ENCODE measurements at places on chromosomes 3 and 15. TPM values are rescaled to one million over a fixed set of nuclear protein-coding genes. Genes with fewer than 3 reads are reported as not detected.
A peak's percentile ranks its signal among the peaks of the same experiment; 100 is the strongest.

- no peaks in the 10 kb centered on the region for H3K27me3 ChIP-seq
- no peaks in the 10 kb centered on the region for H3K4me1 ChIP-seq
- H3K4me3 ChIP-seq: no peak overlapping the region
- H3K27ac ChIP-seq: no peak overlapping the region
- no peak for DNase-seq
- no peaks in the 10 kb centered on the region for H3K36me3 ChIP-seq
Observed at GRCh38 chr15:91291673-91292072, 191.6 kb downstream of the SV2B start.

DNA sequence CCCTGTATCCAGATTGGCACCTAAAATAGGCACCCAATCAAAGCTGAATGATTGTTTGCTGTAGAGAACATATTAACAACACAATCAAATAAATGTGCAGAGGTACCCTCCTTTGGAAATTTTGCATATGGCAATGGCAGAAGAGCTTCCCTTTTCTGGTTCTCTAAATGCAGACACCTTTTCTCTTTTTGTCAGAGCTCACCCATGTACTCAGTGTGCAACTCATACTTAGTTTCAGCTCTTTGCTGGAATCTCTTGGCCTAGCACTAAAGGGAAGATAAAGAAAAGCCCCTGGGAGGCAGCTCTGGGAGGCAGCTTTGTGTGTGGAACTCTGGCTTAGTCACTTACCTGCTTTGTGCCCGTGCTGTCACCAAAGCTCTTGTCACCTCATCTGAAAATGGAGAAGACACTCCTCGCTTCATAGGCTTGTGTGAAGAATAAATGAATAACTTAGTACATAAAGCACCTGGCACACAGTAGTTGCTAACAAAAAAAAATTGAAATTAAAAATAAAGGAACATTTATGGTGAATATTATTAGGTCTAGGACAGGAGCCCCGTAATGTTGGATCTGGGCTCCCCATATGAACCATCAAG, 28.8 kb downstream of the ST6GAL1 start:
- H3K27me3 ChIP-seq: no peaks in the 10 kb centered on the region
- no peaks in the 10 kb centered on the region for H3K36me3 ChIP-seq
- DNase-seq: no peak
- H3K27ac ChIP-seq: no peak overlapping the region

DNA sequence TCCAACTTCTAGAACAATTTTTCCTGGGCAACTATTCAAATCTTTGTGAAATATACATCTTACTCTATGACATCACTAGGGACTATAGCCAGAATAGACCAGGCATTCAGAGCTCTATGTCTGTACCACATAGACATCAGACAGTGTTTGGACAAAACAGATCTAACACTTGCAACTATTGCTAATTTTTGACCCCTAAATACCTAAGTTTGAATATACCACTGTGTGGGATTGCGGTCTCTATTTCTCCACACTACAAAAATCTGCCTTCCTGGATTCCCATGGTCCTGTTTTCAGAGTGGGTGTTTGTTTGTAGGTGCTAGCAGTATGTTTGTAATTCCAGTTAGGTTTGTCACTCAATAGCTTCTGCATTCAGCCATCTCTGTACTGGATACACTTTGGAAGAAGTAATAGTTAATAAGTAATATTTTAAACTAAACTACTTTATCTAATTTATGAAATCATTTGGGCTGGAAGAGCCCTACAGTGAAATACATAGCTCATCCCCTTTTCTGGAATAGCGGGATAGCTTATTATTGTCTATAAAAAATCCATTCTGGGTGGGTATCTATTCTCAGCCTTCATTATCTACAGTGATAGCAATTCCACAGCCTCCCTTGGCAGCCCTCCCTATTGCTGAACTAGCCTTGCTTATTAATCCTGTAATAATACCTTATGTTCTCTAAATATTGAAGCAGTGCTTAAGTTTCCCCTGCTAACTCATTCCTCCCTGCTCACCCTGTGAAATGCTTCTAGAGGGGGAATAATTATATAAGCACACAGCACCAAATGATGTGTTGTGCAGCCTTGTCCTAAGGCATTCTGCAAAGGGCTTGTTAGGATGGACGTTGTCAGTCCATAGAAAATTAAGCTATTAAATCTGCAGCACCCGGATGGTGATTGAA, 49.4 kb downstream of the RBMS3 start:
- DNase-seq: no peak
- H3K4me1 ChIP-seq: peaks cover 50% of the 10 kb centered on the region
- H3K27me3 ChIP-seq: no peaks in the 10 kb centered on the region
- H3K4me3 ChIP-seq: no peak overlapping the region
- H3K36me3 ChIP-seq: no peaks in the 10 kb centered on the region

DNA sequence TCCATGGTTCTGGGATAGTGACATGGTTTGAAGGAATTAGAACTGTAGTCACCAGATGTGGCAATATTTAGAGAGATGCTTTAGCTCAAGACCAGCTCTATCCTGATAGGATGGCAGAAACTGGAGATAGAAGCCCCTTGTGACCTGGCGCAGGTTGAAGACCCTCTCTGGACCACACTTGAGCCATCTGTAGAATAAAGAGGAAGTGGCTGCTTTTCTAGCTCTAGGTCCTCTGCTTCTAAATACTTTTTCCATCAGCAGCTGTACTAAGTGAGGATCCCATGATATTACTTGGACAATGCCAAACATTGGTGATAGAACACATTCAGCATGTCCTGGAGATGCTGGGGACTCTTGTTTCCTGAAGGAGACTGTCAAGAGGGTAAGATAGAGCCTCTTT, 172.6 kb downstream of the PDCD6IP start:
- no peaks in the 10 kb centered on the region for H3K27me3 ChIP-seq
- no peak overlapping the region for H3K27ac ChIP-seq
- H3K4me1 ChIP-seq: no peaks in the 10 kb centered on the region
- H3K4me3 ChIP-seq: no peak overlapping the region

- no peak overlapping the region for H3K4me3 ChIP-seq
- no peaks in the 10 kb centered on the region for H3K4me1 ChIP-seq
- H3K27ac ChIP-seq: no peak overlapping the region
- no peaks in the 10 kb centered on the region for H3K27me3 ChIP-seq
- H3K36me3 ChIP-seq: no peaks in the 10 kb centered on the region
- DNase-seq: no peak
Observed at GRCh38 chr3:16075647-16076046, 98.8 kb upstream of the GALNT15 start.

GRCh38 chr15:92457471-92458041, 63.9 kb downstream of the ST8SIA2 start:
- H3K4me1 ChIP-seq: no peaks in the 10 kb centered on the region
- no peak overlapping the region for H3K27ac ChIP-seq
- no peak for DNase-seq
- no peak overlapping the region for H3K4me3 ChIP-seq
- H3K27me3 ChIP-seq: no peaks in the 10 kb centered on the region
- no peaks in the 10 kb centered on the region for H3K36me3 ChIP-seq

GRCh38 chr15:43792761-43793476, 799 bp downstream of the SERF2 start:
- peaks cover 13% of the 10 kb centered on the region for H3K36me3 ChIP-seq
- no peak for DNase-seq
- H3K4me1 ChIP-seq: peaks cover 30% of the 10 kb centered on the region
- H3K4me3 ChIP-seq: peak overlapping the region; percentile 85

GRCh38 chr3:55343486-55344357, 143.4 kb downstream of the WNT5A start:
- no peak overlapping the region for H3K4me3 ChIP-seq
- H3K27me3 ChIP-seq: no peaks in the 10 kb centered on the region
- DNase-seq: no peak
- no peaks in the 10 kb centered on the region for H3K36me3 ChIP-seq

DNA sequence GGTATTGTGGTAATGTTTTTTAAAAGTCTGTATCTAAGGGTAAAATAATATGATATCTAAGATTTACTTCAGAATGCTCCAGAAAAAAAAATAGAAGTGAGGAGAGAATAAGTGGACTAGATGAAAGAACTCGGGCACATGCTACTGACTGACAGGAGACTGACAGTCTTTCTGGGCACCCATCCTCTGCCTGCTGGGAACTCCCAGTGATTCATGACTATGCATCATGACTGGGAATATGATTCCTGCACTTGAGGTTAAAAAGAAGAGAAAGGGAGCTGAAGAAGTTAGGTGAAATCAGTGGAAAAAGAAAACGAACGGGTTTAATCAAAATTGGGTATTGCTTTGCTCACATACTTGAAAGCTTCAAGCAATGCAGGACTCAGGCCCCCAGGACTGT, 35.7 kb upstream of the SPSB4 start:
- DNase-seq: no peak
- H3K27ac ChIP-seq: no peak overlapping the region
- H3K4me1 ChIP-seq: no peaks in the 10 kb centered on the region
- H3K36me3 ChIP-seq: no peaks in the 10 kb centered on the region

- no peak overlapping the region for H3K27ac ChIP-seq
- H3K4me1 ChIP-seq: peaks cover 6% of the 10 kb centered on the region
- no peaks in the 10 kb centered on the region for H3K27me3 ChIP-seq
- DNase-seq: no peak
- H3K4me3 ChIP-seq: no peak overlapping the region
Observed at GRCh38 chr3:133892541-133893231, 3.0 kb downstream of the RAB6B start.

DNA sequence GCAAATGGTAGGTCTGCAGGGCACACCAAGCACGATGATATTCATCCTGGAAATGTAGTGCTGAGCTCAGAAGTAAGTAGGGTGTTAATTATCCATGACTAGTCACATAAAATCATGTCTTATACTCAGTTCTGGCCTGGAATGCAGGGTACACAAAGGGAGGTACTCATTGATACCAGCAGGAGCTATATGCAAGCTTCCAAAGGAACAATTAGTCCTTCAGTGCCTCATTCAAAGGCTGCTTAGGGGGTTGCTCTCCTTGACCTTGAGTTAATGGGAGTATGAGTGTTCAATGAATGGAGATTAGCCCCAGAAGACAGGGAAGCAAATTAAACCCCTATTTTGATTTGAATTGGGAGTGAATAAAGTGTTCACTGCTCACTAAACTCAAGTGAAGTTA, 38.3 kb downstream of the CNTN6 start:
- no peak overlapping the region for H3K27ac ChIP-seq
- H3K4me1 ChIP-seq: no peaks in the 10 kb centered on the region
- no peaks in the 10 kb centered on the region for H3K27me3 ChIP-seq
- H3K36me3 ChIP-seq: no peaks in the 10 kb centered on the region

The TEX55 gene
- total RNA-seq: not detected

The STRC gene
- 1.2 TPM for total RNA-seq

The PODXL2 gene
- total RNA-seq: 9.4 TPM

Measured in thyroid gland (tissue), 4 donors.